ENCODE measurements at places on chromosomes 13 and 19.

DNA sequence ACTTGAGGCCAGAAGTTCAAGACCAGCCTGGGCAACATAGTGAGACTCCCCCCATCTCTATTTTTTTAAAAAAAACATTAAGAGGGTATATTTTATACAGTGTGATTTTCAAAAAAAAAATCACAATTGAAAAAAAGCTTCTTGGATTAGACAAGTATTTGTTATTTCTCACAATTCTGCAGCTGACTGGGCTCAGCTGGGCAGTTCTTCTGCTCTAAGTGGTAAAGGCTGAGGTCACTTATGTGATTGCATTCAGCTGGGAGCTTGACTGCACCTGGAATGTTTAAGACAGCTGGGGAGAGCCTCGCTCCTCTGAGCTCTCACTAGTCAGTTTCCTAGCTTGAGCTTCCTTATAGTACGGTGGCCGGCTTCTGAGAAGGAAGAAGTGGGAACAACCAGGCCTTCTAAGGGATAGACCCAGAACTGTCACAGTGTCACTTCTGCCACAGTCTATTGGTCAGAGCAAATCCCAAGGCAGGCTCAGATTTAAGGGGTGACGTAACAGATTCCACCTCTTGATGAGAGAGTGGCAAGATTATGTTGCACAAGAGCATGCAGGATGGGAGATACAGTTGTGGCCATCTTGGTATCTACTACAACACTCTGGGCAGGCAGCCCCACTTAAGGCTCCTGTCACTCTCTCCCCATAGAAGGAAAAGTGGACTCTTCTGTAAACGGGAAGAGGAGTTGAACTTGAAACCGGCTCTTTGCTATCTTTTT, 19.7 kb upstream of the IRGC start:
- DNase-seq = no peak

DNA sequence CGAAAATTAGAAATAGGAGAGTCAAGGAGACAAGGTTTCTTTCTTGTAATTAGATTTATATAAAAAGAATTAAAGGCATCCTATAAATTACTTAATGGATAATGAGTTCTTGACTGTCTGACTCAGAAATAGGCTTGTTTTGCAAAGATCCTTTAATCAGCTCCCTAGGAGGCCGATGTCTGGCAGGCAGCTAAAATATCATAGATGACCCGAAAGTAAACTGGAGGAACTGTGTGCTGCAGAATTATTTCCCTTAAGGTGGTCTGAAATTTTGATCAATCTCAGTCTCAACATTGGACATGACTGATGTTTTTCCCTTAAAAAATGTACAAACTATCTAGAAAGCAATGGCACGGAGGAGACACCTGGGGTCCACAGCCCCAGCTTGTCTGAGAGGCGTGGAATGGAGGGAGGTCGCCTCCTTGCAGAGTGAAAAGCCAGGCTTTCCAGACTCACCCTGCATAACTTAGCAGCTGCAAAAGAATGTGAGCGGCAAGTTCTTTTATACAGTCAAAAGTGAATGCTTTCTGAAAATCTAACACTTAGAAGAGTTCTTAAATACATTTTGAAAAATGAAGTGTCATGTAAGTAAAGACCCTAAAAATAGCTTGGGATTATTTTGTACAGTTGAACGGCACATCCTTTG, 44.8 kb downstream of the MBNL2 start:
- DNase-seq = no peak

GRCh38 chr19:12838886-12839756, 806 bp downstream of the MAST1 start:
- DNase-seq = peak; percentile 18

- DNase-seq = no peak
Observed at GRCh38 chr19:28874742-28875141, 338.2 kb downstream of the UQCRFS1 start.

DNA sequence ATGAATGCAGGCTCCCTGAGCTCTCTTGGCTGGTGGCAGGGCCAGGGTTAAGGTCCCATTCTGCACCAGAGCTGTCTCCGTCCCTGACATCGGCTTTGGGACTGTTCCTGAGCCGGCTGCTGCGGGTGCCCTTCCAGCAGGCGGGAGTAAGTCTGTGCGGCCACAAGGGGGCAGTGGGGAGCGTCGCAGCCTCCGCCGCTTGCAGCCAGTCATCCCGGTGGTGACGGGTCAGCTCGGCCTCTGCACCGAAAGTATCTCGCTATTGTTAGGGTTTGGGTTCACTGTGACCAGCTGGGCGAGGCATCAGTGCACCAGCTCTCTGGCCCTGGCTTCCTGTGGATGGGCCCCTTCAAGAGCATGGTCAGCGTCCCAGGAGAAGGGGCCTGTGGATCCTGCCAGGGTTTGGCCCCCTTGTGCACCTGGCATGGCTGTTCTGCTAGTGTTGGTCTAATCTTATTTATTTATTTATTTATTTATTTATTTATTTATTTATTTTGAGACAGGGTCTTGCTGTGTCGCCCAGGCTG, 15.1 kb downstream of the NDUFB7 start:
- DNase-seq = peak; percentile 71

- no peak for DNase-seq
Observed at GRCh38 chr13:70125693-70126092, 17.4 kb upstream of the KLHL1 start.

- no peak for DNase-seq
Observed at GRCh38 chr13:85825454-85825853, 26.2 kb upstream of the SLITRK6 start.

DNA sequence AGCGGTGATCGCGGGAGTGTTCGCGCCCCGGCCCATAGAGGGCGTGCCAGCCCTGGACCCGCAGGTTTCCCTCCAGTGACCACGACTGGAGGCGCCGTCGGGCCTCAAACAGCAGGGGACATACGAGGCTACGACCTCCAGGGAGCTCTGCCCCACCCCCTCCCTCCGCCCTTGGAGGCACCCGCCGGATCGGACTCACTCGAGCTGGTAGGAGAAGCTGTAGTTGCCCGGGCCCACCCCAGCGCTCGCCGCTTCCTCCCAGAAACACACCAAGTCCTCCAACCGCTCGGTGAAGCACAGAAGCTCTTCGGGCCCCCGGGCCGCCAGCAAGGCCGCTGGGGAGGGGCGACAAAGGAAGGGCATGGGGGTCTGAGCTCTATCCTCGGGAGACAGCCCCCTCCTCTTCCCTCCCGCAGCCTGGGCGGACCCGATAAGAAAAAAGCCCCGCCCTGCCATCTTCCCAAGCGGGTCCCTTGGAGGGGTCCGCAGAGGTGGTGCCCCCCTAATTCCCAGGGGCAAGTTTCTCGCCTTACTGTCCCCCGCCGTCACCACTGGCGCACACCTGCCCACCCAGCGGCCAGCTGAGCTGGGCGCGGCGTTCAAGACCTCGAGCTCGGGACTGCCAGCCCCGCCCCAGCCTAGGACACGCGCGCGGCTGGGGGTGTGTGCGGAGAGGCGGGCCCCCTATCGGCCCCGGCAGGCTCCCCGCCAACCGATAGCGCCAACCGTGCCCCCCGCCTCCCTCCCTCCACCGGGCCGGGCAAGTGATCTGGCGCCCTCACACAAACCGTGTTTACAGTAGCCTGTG, 1.0 kb downstream of the EPOR start:
- peak; percentile 45 for DNase-seq

GRCh38 chr13:81597101-81597500, 1256.2 kb upstream of the SPRY2 start:
- no peak for DNase-seq

DNA sequence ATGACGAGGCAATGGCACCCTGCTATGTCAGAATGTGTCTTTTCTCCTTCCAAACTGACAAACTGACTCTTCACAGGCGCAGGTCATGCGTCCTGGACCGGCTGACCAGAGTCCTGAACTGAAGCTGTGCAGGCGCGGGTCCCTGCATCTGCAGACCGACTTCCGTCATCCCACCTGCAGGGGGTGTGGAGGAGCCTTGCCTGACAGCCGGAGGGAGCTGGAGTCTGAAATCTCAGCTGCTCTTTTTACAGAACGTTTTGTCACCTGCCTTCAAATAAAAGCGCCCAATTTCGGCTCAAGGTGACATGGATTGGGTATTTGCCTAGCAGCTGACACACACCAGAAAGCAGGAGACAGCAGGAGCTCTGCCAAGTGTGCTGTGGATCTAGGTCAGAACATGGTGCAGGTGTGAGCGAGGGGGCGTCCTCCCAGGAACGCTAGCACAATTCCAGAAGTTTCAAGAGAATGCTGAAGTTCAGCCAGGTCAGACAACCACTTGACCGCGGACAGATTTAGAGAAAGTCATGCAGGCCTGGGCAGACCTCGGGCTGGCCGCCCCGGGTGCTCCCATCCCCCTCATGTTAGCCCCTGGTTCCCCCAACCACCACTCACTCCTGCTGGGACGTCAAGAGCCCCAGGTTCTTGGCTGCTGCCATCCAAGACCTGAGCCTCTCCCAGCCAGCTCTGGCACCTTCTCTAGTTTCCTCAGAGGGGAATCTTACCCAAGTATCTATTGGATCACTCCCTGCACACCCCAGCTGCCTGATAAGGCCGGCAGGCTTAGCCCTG, 32.8 kb downstream of the ELL start:
- no peak for DNase-seq

DNA sequence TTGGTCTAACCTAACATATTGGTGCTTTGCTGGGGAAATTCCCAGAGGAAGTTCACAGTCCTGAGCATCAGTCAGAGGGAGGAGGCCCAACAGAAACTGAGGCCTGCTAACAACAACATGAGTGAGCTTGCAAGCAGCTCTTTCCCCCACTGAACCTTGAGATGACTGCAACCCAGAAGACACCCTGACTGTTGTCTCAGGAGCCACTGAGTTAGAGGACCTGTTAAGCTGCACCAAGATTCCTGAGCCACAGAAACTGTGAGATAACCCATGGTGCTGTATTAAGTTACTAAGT, 193.2 kb upstream of the UBL3 start:
- DNase-seq = no peak

GRCh38 chr19:5407356-5407755, 47.9 kb upstream of the ZNRF4 start:
- no peak for DNase-seq

GRCh38 chr19:37342753-37343152, 28.1 kb upstream of the ZNF527 start:
- no peak for DNase-seq

DNA sequence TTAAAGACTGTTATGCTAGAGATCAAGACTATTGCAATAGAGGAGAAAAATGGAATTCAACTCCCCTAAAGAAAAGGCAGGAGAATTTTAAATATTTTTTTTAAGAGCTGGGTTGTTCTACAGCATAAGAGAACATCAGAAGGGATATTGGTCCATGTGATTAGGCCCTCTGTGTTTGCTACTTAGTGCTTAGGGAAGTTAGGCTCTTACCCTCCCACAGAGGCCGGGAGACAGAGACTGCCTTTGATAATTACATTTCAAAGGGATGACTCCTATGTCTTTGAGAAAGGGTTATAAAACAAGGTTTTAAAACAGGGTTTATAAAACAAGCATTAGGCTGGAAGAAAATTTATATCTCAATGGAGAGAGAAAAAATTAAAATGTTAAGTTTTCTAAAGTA, 1248.1 kb upstream of the PCDH20 start:
- DNase-seq = no peak

- DNase-seq = no peak
Observed at GRCh38 chr13:54536112-54536511, 1507.5 kb downstream of the OLFM4 start.

DNA sequence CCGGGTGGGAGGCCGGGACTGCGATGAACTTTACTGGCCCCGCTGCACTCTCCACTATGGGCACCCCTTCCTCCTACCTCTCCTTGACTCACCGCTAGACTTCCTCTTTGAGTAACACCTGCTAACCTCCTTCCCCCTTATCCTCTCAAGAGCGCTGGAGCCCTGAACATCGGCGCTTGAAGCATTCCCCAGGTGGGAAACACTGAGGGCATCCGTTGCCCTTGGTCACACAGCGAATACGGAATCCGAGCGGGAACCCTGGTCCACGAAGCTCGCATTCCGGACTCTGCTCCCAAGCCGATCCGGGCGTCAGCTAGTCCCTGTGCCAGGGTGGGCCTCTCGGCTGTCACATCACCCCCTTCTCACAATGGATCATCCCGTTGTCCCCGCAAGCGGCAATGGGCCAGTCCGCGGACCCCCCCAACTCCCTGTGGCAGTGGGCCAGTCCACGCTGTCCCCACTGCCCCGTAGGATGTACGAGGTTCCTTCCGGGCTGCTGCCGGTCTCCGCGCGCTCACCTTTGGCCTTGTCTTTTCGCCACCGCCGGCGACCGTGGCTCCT, 4.2 kb downstream of the LIPE start:
- peak; percentile 55 for DNase-seq

DNA sequence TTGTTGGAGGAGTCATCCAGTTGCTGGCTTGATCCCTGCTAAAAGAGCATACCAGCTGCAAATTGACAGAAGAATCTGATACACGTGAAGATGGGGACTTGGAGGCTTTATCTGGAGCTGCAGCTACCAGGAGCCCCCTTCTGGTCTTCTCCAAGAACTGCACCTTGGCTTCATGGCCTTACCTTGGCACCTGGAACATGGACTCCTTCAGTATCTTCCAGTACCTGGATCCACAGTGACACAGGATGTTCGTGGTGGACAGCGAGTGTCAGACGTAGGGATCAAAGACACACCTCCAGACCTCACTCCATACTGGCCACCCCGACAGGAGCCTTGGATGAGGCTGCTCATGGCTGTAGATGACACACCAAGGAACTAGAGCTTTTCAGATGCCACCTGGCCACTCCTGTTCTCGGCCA, 9.9 kb upstream of the ACSBG2 start:
- peak; percentile 79 for DNase-seq

DNA sequence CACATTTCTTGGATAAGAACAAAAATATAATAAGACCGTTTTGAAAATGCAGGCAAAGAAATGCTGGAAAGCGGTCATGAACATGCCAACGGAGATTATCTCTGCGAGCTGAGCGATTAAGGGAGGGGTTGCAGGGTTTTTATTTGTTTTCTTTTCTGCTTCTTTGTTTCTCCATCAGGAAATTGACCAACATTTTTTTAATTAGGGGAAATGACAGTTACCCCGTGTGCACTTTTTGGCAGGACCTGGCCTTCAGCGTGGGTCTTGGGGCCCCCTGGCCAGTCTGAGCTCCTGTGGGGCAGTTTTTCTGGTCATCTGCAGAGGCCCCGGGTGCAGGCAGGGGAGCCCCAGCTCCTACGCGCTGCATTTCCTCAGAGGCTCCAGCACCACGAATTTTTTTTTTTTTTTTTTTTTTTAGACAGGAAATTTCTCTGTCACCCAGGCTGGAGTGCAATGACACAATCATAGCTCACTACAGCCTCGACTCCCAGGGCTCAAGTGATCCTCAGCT, 31.3 kb upstream of the HOMER3 start:
- no peak for DNase-seq
